ENCODE measurements at places on chromosomes 2 and 18.

- DNase-seq = no peak
Measured at GRCh38 chr2:68715353-68716041, 19.1 kb upstream of the ARHGAP25 start.

DNA sequence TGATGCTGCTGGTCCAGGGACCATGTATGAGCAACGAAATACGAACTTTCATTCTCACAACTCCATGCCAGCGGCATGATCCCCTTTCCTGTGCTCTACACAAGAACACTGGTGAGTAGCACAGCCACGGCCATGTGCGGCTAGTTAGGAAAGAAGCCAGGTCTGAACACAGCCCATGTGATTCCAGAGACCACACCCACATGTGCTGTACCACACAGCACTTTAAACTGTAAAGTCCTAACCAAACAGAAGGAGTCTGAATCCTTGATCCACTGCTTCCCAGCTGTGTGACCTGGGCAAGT is 33.0 kb upstream of the ACAA2 start:
- DNase-seq = no peak

- no peak for DNase-seq
Measured at GRCh38 chr2:204669382-204669781, 124.1 kb downstream of the PARD3B start.

DNA sequence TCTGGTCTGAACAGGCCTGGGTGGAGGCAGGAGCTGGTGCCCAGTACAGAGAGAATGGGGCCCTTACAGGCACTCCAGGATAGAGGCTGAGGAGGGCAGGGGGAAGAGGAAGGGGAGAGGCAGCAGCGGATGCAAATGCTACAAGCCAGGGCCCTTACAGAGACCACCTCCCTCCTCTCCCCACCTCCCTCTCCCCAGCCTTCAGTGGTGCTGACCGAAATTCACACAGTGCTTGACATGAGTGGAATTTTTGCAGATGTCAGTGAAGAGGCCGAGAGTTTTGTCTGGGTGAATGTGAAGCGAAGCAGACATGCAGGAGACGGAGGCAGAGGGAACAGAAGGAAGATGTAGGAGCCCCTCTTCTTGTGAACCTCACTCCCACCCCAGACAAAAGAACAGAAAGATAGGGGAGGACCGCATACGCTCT is 31.9 kb downstream of the CIB4 start:
- DNase-seq = no peak

DNA sequence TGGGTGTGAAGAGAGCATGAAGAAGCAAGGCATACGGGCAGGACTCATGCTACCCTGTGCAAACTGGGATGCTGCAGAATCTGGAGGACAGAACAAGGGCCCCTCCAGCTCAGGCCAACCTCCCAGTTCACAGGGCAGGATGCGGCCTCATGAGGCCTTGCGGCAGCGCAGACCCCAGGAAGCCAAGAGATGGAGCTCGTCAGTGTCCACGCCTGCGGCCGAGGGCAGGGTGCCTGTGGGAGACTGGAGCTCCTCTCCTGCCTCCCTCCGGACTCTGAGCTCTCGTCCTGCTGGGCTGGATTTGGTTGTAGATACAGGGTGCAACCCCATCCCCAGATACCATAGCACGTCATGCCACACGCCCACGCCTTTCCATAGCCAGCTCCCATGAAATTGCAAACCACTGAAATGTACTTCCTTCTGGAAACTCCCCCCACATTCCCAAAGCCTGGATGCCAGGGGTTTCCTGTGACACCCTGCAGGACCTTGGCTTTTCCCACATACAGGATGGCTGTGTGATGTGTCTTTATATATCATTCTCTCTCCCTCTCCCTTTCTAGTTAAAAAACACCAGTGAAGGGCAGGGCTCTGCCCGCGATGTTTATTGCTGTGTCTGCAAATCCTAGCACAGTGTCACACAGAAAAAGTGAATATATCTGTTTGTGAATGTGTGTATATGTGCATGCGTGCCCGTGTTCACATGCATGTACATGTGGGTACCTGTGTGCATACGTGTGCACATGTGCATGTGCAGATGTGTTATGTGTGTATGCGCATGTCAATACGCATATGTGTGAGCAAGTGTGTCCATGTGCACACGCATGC is 12.3 kb upstream of the SNTG2 start:
- DNase-seq = no peak

GRCh38 chr2:159366538-159366937 is 80.0 kb upstream of the WDSUB1 start:
- DNase-seq = no peak

DNA sequence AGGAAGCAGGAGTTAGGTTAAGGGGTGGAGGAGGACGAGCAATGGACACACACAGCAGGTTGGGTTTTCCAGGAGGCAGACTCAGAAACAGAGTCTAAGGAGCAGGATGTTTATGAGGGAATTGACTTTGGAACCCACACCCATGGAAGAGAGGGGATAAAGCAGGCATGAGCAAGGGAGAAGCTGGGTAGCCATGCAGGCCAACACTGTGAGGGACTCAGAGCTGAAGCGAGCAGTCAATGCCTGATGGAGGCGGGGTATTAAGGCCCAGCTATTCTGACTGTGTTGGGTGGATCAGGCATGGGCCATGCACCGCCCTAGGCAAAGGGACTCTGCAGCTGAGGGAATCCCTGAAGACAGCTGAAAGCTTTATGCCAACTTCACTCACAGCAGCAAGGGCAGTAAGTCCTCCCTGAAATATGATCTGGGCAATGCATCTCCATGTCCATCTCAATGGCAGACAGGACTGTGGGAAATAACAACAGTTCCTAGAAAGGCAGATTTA is 37.6 kb downstream of the TEX51 start:
- DNase-seq = no peak

DNA sequence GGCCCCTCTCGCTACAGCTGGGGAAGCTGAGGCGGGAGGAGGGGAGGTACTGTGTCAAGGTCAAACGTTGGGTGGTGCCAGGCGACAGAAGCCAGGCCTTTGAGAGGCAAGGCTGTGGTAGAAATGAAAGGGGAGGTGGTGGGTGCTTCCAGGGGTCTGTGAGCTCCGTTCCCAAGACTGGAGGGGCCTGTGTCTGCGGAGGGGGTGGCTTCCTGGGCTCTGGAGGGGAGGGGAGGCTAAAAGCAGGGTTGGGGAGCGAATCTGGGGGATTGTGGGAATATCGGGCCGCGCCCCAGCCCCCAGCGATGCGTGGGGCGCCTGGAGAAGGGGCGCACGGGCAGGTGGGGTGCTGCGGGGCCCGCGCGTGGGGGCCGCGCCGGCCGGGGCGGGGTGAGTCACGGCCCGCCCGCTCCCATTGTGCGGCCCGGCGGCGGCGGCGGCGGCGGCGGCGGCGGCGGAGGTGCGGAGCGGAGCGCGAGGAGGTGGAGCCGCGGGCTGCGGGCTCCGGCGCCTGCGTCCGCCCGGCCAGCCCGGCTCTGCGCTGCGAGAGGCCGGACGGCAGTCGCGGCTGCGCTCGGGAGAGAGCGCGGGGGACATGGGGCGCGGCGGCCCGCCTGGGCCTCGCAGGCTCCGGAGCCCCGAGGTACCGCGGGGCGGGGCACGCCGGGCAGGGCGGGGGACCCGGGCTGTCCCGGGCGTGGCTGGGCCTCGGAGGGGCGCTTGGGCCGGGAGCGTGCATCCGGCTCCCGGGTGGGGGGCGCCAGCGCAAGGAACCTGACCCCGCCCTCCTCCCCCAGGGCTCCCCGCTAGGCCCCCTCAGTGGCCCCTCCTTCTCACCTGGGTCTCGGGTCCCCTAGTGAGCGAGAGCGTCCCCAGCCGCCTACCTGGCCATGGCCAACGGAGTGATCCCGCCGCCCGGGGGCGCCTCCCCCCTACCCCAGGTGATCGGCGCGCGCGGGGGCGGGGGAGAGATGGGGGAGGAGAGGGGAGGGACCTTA is at the start of gene SLC4A3:
Gene SLC4A3, plus strand, starts transcription at position 528 of the 998 bp plus-strand sequence. Its CDS starts 363 bp downstream, at position 891.
- no peak for DNase-seq

GRCh38 chr18:26992926-26993325 is 127.4 kb upstream of the AQP4 start:
- no peak for DNase-seq

- no peak for DNase-seq
Measured at GRCh38 chr2:30664761-30665358, 142.4 kb downstream of the CAPN13 start.
